ENCODE measurements at places on chromosomes 7 and 10. TPM values are rescaled to one million over a fixed set of nuclear protein-coding genes. Genes with fewer than 3 reads are reported as not detected.

GIGYF1 gene
- 102 TPM for total RNA-seq

LRRD1 gene
- total RNA-seq, result not detected

GNAT3 gene
- not detected for total RNA-seq

IKZF1 gene
- total RNA-seq, result 350 TPM

HOXA2 gene
- total RNA-seq, result not detected

GHRHR gene
- total RNA-seq, result not detected

ANKRD7 gene
- not detected for total RNA-seq

TMEM225B gene
- total RNA-seq, result 2.5 TPM

SPDYE1 gene
- not detected for total RNA-seq

CALHM1 gene
- total RNA-seq, result 0.57 TPM

SCRN1 gene
- total RNA-seq, result 31.3 TPM

Data from natural killer cell (primary cell).